ENCODE measurements at places on chromosomes 6 and 20. TPM values are rescaled to one million over a fixed set of nuclear protein-coding genes. Genes with fewer than 3 reads are reported as not detected.

Gene HSPA12B
- polyA plus RNA-seq, result 16.8 TPM

Gene MTO1
- polyA plus RNA-seq, result 12.5 TPM

Gene FGD2
- 20.4 TPM for polyA plus RNA-seq

Gene SNHG17
- polyA plus RNA-seq, result 52.4 TPM

Gene GPSM3
- 145 TPM for polyA plus RNA-seq

Gene GJA1
- polyA plus RNA-seq, result 71.5 TPM

Gene RAB44
- 0.66 TPM for polyA plus RNA-seq

Gene TENT5A
- polyA plus RNA-seq, result 6.1 TPM

Gene LY6G6C
- 0.14 TPM for polyA plus RNA-seq

Gene GINS1
- polyA plus RNA-seq, result 1.7 TPM

Gene TCP11
- 0.45 TPM for polyA plus RNA-seq

Gene OVOL2
- 6.7 TPM for polyA plus RNA-seq

Gene CALHM4
- not detected for polyA plus RNA-seq

All from lung (tissue), 17 donors.